NCI-H1694 (cell line): ENCODE measurements at places on chromosomes 12 and 14.

- no peak for DNase-seq
These were observed 1107.3 kb downstream of the TMEM121 start for GRCh38 chr14:106633721-106634120.

DNA sequence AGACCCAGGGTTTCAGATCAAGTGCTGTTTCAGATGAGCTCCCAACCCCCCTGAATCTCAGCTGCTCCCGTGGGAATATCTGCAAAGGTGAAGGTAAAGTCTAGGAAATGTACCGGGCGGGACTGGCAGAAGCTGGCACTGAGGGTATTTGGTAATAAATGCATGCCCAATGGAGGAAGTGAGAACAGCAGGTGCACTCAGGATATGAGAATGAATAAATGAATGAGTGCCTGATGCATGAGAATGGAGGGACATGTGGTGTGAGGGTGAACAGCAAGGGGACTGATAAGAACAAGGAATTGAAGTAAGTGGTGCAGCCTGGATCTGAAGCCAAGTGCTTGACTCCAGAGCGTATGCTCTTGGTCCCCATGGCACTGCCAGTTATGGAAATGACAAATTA, 11.6 kb downstream of the RAPGEF3 start:
- no peak for DNase-seq

GRCh38 chr14:104271391-104271790, 133.0 kb downstream of the KIF26A start:
- no peak for DNase-seq

DNA sequence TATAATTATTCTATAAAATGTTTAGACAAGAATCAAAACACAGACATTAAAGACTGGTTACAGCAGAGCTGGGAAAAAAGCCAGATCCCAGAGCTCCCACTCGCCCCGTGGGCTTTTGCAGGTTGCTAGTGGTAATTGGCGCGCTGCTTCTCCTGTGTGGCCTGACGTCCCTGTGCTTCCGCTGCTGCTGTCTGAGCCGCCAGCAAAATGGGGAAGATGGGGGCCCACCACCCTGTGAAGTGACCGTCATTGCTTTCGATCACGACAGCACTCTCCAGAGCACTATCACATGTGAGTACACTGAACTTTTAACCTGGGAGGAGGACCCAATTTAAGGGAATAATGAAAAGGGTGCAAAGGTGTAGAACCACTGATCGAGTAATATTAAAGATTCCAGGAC, 7.5 kb downstream of the TMEM52B start:
- no peak for DNase-seq

GRCh38 chr12:85626784-85627171, 209.4 kb downstream of the RASSF9 start:
- DNase-seq, result no peak
